CD4-positive, alpha-beta T cell treated with Interferon alpha-2 for 1 hour (primary cell): ENCODE measurements at places on chromosomes 12 and 14.
A peak's percentile ranks its signal among the peaks of the same experiment; 100 is the strongest.

GRCh38 chr12:31034372-31034771 is 39.3 kb upstream of the DDX11 start:
- no peak for DNase-seq

GRCh38 chr12:124191024-124191359 is 103.9 kb upstream of the RFLNA start:
- no peak for DNase-seq

GRCh38 chr12:44930972-44931600 is 55.0 kb upstream of the NELL2 start:
- DNase-seq: no peak

DNA sequence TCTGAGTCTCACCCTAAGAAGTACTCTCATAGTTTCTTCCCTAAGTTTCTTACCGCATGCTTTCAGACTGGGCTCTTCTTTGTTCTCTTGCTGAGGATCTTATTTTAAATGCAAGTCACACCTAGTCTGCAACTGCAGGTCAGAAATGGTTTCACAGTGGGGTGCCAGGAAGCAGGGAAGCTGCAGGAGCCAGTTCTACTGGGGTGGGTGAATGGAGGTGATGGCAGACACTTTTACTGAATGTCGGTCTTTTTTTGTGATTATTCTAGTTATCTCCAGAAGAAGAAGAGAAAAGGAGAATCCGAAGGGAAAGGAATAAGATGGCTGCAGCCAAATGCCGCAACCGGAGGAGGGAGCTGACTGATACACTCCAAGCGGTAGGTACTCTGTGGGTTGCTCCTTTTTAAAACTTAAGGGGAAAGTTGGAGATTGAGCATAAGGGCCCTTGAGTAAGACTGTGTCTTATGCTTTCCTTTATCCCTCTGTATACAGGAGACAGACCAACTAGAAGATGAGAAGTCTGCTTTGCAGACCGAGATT is 1.7 kb downstream of the FOS start:
- no peak for DNase-seq

- no peak for DNase-seq
Measured at GRCh38 chr12:76719171-76720041, 44.5 kb upstream of the ZDHHC17 start.

DNA sequence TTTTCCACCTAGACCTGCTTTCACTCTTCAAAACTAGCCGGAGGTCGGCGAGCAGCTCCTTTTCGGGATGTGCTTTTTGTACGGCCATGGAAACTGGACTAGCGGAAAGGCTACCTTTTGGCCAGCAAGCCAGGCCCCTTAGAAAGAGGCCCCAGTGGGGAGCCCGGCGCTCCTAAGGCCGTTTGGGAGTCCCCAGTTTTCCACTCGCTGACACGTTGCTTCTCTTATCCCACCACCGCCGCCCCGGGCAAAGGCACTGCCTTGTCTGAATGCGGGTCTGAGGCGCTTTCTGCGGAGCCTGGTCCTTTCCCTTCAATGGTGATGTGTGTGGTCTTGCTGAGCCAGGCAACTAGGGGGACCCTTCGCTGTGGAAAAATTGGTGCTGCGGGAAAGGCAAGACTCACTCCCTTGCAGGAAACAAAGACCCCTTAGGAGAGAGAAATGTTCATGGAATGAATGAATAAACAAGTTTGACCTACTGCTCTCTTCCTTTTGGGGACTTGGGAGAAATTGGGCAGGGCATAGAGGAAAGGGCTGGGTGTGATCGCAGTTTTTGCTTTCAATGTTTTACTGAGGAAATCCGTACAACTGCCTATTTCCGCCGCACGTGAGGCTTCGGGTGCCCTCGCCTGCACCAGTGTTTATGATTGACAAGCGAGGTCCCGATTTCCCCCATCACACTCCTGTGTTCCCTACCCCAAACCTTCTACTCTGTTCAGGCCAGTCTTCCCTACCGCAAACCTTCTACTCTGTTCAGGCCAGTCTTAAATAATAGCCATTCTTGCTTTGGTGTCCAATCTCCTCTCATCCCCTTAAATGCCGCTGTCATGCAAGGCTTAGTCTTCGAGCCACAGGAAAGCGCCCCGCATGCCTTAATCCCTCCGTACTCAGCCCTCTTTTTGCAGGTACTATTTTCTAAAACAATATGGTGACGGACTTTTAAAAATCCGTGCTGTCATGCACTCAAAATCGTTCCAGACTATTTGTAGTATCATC is 1.0 kb upstream of the SLC38A2 start:
- no peak for DNase-seq

- no peak for DNase-seq
Measured at GRCh38 chr14:36467332-36467731, 52.7 kb downstream of the NKX2-1 start.

DNA sequence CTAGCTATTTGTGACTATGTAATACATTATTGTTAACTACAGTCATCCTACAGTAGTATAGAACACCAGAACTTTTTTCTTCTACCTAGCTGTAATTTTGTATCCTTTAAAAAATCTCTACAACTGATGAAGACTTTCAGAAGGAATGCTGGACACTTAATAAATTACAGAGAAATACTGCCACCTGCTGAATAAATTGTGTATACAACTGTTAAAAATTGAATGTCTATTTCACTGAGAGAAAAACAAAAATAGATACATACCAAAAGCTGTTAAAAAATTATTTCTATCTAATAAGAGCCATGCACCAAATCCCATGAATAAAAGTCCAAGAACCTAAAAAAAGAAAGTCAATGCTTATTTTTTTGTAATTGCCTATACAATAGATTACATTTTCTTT is 6.6 kb downstream of the TSPAN19 start:
- DNase-seq: peak; percentile 10

DNA sequence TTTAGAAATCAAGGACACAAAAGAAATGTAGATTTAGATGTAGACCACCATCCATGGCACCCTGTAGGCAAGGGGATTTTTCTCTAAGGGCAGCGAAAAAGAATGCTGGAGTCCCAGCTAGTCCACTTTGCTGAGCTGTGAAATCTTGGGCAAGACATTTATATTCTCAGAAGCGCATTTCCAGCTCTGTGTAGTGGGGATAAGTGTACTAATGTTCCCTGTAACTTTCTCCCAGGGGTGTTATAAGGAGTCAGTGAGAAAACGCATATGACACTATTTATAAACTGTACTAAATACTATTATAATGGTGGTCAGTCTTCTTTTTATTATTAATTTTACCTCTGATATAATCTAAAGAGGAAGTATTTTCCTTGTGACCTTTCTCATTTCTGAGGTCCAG is 133.4 kb upstream of the FRMD6 start:
- DNase-seq: no peak

DNA sequence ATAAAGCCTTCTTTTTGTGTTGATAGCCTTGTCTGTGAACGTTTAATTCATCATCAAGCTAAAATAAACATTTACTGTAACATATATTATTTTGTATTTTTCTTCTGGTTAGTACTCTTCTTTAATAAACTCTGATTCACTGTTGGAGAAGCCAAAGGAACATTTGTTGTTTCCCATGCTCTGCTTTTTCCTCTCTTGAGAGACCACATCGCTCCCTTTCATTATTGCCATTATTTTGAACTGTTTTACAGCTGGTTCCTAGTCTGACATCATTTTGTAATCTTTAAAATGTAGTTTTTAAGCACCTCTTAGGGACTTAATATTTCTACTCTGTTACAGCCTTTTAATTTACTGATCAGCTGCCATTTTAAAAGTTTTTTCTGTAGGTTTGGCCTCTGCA is 301.8 kb downstream of the NPAS3 start:
- DNase-seq: no peak

DNA sequence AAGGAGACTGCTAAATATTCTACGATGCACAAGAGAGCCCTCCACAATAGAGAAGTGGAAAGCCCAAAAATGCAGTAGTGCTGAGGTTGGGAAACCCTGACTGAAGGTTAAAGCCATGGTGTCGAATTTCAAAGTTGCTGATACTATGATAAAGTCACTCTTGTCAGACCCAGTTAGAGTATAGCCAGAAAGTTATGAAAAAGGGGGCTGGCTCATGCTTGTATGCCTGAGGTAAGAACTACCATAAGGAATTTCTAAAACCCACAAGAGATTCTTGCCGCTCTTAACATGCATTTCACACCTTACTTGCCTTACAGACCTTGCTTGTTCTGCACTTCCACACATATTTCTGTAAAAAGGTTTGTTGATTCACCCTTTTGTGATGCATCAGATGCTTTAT is 184.6 kb downstream of the SLC6A15 start:
- no peak for DNase-seq

DNA sequence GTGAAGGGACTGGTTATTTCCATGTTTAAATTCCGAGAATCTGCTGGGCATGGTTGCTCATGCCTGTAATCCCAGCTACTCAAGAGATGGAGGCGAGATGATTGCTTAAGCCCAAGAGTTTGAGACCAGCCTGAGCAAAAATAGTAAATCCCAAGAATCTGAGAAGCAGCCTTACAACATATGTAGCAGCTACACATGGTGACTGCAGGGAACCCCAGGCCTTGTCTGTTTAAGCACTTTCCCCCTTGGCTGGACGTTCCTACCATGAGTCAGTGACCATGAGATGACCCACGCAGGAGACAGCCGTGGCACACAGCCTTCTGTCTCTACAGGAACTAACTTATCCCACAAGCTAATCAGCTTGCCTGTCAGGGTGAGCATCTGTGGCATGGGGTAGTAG is 5.5 kb upstream of the SLC24A4 start:
- DNase-seq: no peak

DNA sequence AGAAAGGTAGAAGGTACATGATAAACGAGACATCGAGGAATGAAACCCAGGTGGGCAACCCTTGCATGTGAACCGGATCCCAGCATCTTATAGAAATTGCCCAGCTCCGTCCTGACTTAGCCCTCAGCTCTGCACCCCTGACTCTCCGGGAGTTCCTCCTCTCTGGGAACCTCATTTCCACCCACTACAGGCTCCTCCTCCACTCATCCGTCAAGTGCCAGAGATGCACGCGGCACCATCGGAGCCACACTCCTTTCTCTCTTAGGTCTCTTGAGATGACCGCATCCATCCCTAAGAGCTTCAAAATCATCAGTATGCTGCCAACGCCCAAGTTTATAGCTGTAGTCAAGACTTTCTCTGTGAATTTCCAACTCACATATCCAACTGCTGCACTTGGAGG is 84.7 kb downstream of the TTC7B start:
- DNase-seq: no peak

- no peak for DNase-seq
Measured at GRCh38 chr14:79805636-79806035, 405.7 kb downstream of the DIO2 start.

- no peak for DNase-seq
Measured at GRCh38 chr12:103855036-103855712, 14.1 kb upstream of the NT5DC3 start.

DNA sequence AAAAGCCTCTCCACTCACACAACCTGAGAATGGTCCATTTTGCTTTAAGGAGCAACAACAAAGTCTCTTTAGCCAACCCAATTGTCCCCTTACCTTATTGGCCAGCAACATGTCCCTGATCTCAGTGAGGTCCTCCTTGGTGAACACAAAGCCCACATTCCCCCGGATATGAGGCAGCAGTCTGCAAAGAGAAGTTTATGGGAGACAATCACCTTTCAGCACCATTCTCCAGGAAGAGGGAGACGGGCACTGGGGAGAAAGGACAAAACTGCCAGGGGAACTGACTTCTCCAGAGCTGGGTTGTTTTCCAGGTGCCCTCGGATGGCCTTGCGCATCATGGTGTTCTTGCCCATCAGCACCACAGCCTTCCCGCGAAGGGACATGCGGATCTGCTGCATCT is 1.9 kb downstream of the RPLP0 start:
- no peak for DNase-seq

- no peak for DNase-seq
Measured at GRCh38 chr12:17286874-17287273, 680.9 kb upstream of the LMO3 start.

DNA sequence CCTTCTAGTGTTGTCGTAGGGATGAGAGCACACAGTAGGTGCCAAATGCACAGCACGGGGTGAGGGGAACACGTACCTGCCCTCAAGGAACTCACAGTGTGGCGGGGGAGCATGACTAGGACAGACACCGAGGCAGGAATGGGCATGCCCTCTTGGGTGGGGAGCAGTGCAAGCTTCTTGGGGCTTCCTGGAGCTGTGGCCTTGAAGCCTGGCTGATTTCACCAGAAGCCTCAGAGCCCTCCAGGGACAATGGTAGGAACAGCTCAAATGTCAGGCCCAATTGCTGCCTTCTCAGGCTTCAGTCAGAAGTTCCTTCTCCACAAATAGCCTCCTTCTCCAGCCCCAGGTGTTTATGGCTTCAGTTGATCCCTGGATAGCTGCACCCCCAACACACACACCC is 43.4 kb downstream of the TEAD4 start:
- DNase-seq: no peak

DNA sequence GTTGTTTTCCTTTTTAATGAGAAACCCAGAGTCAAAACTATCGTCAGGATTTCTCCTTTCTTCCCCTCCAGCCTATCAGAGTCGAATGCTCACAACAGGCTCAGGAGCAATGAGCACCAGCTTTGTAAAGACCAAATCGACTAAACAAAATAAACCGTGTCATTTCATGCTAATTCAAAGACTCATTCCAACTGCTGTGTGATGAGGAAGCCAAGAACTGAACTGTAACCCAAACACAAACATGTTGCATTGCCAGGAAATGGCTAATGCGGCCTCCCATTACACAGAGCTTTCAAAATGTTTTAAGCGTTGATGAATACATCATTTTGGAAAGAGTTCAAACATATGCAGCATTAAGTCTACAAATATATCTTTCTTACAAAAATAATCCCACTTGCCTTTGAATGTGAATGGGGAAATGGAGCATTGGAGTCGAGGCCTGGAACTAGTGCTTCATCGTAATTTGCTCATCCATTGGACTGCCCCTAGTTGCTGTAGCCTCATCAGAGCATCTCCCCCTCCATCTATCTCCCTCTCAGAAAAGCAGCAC is 349.5 kb downstream of the GXYLT1 start:
- no peak for DNase-seq

GRCh38 chr12:16605642-16606116 is 283 bp downstream of the LMO3 start:
- no peak for DNase-seq

DNA sequence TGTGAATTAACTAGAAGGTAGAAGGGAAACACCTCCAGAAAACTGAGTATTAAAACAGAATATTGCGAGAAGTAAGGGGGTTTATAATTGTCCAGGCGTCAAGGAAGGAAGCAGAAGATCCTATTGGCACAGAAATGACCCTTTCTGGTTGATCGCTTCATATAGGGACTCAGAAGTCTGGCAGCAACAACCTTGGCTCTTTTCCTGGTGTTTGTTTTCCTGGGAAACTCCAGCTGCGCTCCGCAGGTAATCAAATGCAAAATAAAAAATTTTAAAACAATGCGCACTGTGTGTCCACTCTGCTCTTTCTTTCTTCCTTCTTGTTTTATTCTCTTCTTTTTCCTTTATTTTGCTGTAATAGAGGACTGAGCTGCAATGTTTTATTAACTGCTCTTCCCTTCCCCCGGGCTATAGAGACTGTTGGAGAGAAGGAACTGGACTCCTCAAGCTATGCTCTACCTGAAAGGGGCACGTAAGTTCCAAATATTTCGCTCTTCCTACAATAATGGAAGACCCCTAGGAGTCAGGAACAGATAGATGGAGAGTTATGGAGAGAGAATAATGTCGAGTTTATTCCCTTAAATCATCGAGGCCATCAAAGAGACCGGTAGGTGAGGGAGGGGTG is 737 bp downstream of the SPX start:
- DNase-seq: no peak

GRCh38 chr12:12891080-12891880 is at the start of gene GPRC5A:
Gene GPRC5A, plus strand, starts transcription at chr12:12891562. Its CDS starts 16,688 bp downstream, at chr12:12908250.
- DNase-seq: peak; percentile 38

- peak; percentile 84 for DNase-seq
Measured at GRCh38 chr14:35416108-35416750, 11.7 kb upstream of the NFKBIA start.

GRCh38 chr12:7061596-7061995 is 1.1 kb downstream of the C1S start:
- DNase-seq: no peak

GRCh38 chr14:34665785-34666435 is 36.0 kb upstream of the SNX6 start:
- DNase-seq: peak; percentile 60
